Activated CD4-positive, alpha-beta memory T cell treated with anti-CD3 and anti-CD28 coated beads, Interleukin-2, amount 10 ng/mL, durations not matched to agents 7 days and 5 days (primary cell): ENCODE measurements at places on chromosomes 5 and 9.
A peak's percentile ranks its signal among the peaks of the same experiment; 100 is the strongest.

- no peak for DNase-seq
Measured at GRCh38 chr5:127595484-127596368, 53.2 kb upstream of the CTXN3 start.

- no peak for DNase-seq
Measured at GRCh38 chr9:38000332-38000731, 68.7 kb downstream of the SHB start.

DNA sequence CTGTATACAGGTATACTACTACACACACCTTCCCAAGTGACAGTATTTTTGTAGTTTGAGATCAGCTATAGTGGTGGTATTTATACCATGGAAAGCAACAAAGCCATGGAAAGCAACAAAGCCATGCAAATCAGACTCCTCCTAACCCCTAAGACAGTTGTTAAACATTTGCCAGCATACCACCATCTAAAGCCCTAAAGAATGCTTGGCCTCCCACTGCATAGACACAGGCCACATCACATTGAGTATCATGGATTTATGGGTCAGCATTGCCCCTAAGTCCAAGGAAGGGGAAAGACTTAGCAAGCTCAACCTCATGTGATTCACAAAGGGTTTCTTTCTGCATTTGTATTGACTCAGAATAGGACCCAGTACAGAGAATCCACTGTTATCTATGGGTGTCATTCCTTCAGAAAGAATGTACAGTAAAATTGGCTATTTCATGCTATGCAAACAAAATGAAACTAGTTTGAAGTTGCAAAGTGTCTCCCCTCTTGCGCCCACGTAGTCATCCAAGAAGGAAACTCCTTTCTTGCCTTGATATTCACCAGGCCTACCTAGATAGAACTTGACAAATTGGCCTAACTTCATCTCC, 70.4 kb upstream of the IQGAP2 start:
- no peak for DNase-seq

GRCh38 chr9:90641086-90641485, 1.5 kb downstream of the DIRAS2 start:
- DNase-seq: no peak

- no peak for DNase-seq
Measured at GRCh38 chr5:36632363-36632664, 25.9 kb downstream of the SLC1A3 start.

DNA sequence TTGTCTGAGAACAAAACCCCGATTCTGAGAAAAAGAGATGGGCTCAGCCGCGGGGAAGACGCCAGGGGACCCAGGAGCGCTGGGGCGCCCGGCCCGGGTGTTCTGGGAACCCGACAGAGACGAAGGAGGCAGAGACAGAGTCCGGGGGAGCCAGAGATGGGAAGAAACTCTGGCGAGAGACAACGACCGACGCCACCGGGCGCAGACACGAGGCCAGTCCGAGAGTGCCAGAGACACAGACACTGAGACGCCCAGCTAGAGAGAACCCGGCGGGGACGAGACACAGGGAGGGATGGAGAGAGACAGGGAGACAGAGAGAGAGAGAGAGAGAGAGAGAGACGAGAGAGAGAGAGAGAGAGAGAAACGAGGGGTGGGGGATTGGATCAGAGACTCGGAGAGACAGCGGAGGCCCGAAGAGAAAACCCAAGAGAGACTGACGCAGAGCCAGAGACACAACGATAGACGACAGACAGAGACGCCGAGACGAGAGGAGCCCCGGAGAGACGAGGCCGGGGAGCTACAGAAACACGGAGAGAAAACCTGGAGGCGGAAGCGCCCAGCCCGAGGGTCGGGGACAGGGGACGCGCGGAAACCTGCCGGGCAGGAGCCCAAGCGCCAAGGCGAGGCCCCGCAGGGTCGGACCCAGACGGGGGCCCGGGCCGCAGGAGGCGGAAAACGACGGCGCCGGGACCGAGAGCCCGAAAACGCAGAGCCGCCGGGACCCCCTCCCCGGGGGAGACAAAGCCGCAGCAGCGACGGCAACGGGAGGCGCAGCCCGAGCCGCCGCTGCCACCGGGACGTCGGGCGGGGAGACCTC, 3.3 kb downstream of the NR5A1 start:
- DNase-seq: no peak

GRCh38 chr5:64637144-64637543, 53.2 kb upstream of the SHISAL2B start:
- DNase-seq: peak; percentile 24

DNA sequence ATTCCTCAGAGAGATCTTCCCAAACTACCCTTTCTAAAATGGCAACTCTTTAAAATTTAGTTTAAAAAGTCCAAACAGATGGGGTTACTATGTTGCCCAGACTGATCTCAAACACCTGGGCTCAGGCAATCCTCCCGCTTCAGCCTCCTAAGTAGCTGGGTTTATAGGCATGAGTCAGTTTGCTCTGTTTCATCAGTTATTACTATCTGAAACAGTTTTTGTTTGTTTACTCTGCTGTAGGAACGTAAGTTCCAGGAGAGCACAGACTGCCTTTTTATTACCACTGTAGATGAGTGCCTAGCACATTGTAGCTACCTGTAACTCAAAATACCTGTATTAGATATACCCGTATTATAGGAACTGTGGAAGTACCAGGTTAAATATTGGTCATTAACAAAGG, 89.4 kb downstream of the UHRF2 start:
- DNase-seq: no peak

- DNase-seq: peak; percentile 12
Measured at GRCh38 chr9:114034196-114034595, 43.9 kb downstream of the AMBP start.

DNA sequence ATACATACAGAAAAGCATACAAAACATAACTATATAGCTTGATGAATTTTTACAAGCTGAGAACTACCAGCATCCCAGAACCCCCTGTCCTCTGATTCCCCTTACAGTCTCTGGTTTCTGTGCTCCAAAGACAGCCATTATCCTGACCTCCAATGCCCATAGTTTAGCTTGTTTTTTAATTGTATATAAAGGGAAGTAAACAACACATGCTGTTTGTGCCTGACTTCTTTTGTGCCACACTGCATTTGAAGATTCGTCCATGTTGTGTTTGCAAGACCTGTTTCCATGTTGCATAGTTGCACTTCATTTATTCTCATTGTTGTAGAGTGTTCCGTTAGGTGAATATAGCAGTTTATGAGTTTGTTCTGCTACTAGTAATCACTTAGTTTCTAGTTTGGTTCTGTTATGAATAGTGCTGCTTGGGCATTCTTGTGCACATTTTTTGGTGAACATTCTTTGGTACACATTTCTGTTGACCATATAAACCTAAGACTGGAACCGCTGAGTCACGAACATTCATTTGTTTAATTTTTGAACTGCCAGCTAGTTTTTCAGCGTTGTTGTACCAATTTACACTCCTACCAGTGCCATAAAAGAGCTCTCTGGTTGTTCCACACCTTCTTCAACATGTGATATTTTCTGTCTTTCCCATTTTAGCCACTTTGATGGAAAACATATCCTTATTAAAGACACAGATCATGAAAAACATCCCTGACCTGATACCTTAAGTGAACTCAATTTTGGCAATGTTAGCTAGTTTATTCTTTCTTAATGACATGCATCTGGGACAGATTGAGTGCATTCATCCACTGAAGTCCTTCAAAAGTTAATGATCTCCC, 78.1 kb upstream of the ANXA1 start:
- DNase-seq: no peak

DNA sequence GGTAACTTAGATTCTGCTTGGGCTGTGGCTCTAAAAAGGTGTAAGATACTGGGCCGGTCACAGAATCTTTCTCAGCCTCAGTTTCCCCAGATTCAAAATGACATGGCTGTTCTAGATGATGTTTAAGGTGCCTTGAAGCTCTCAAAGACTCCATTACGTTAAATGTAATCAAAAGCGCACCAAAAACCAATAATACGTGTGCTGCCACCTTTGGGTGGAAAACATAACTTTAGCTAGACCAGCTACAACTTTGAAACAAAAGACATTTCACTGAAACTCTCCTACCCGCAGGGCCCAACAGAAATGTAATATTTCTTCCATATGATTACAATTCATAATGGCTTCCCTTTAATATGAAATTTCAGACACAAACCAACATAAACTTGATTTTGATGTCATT, 35.0 kb upstream of the PCSK5 start:
- no peak for DNase-seq

DNA sequence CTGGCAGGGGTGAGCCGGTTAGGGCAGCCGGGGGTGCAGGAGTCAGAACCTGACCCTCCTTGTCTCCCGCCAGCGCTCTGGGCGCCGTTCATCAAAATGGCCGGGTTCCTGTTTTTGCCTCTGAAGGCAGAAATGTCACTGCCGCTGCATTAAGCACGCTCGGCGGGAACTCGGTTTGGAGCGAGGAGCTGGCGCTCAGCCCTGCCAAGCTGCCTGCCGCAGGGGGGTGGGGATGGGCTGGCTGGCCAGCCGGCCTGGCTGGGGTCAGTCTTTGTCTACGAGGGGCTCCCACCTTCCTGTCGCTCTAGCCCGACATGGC, 63.7 kb downstream of the CXXC5 start:
- DNase-seq: no peak

GRCh38 chr9:110340306-110340705, 2.6 kb upstream of the TXNDC8 start:
- no peak for DNase-seq

DNA sequence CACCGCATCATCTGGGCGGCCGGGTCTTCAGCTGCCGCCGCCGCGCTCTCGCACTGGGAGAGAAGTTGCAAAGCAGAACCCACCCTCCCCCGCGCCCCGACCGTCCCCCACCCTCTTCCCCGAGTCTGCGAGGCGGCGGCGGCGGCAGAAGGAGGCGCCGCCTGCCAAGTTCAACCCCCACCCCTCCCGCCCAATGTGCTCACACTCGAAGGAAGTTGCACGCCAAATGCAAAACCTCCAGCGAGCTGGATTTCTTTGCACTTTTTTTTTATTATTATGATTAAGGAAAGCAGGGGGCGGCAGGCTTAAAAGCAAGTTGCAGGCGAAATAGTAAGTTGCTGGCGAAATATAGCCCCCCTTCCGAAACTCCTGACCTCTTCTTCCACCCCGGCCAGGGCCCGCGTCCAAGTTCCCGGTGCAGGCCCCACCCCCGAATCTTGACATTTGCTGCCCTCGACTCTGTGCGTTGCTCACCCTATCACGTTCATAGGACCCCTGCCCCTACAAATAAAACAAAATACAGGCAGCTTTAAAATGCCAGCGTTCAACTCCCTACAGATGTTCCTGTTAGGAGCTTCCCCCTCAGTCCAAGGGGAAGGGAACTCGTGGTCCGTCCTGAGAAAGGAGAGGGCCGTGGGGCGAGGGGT, 1.1 kb upstream of the NR3C1 start:
- DNase-seq: peak; percentile 73

GRCh38 chr5:17696627-17697026, 62.4 kb downstream of the TAF11L14 start:
- DNase-seq: no peak

- no peak for DNase-seq
Measured at GRCh38 chr9:105291422-105291859, 47.0 kb downstream of the SLC44A1 start.

DNA sequence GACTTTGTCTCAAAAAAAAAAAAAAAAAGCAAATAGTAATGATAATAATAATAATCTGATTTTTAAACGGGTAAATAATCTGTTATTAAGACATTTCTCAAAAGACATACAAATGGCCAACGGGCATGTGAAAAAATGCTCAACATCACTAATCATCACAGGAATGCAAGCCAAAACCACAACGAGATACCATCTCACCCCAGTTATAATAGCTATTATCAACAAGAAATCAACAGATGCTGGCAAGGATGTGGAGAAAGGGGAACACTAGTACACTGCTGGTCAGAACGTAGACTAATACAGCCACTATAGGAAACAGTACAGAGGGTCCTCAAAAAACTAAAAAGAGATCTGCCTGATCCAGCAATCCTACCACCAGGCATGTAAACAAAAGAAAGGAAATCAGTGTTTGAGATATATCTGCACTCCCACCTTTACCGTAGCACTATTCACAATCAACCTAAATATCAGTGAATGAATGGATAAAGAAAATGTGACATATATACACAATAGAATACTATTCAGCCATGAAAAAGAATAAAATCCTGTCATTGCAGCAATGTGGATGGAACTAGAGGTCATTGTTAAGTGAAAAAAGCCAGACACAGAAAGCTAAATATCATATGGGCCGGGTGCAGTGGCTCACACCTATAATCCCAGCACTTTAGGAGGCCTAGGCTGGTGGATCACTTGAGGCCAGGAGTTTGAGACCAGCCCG, 24.9 kb downstream of the VAV2 start:
- no peak for DNase-seq

GRCh38 chr5:122064992-122065391, 13.1 kb downstream of the LOX start:
- no peak for DNase-seq

GRCh38 chr5:1540166-1540565, 16.4 kb upstream of the LPCAT1 start:
- DNase-seq: peak; percentile 16

DNA sequence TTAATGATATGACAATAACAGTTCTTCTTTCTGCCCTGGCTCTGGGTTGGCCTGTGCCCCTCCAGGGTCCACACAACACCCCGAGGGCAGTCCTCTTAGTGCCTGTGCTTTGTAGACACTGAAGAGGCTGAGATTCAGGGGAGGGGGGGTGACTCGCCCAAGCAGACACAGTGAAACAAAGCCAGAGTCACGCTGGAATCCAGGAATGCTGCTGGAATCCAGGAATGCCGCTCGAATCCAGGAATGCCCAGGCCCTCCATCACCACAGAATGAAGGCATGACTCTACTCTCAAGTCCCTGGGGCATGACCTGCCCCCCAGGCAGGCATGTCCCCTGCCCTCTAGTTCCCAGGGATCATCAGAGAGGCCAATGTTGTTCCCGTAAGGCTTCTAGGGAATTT, 73.1 kb downstream of the LRSAM1 start:
- DNase-seq: no peak

GRCh38 chr5:78659714-78660113, 11.1 kb upstream of the LHFPL2 start:
- no peak for DNase-seq

DNA sequence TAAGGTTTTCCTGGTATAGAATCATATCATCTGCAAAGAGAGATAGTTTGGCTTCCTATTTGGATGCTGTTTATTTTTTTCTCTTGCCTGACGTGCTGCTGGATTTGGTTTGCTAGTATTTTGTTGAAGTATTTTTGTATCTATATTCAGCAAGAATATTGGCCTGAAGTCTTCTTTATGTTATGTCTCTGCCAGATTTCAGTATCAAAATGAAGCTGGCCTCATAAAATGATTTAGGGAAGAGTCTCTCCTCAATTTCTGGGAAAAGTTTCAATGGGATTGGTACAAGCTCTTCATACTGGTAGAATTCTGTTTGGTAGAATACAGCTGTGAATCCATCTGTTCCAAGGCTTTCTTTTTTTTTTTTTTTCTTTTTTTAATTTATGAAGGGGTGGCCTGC, 799.0 kb upstream of the TYRP1 start:
- no peak for DNase-seq

GRCh38 chr5:62465985-62466925, 53.7 kb downstream of the IPO11 start:
- no peak for DNase-seq

- DNase-seq: no peak
Measured at GRCh38 chr5:133914434-133914833, 54.0 kb downstream of the C5orf15 start.
